ENCODE measurements at places on chromosomes 4 and X.

GRCh38 chrX:100663642-100664041 is 19.6 kb downstream of the SRPX2 start:
- DNase-seq, result no peak

GRCh38 chrX:118062817-118063615 is 53.6 kb downstream of the KLHL13 start:
- no peak for DNase-seq

DNA sequence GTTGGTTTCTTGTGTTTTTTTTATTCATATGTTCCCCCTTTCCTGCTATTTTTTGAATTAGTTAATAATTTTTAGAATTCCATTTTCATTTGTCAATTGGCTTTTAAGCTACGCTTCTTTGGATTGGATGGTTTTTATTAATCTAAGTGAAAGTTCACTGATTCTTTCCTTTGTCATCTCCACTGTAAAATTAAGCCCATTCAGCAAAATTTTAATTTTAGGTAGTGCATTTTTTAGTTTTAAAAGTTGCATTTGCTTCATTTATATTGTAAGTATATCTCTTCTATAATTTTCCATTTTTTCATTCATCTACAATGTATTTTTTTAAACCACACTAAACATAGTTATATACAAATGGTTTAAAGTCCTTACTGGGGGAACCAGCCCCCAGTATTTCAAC is 417.3 kb upstream of the HTR2C start:
- DNase-seq, result no peak

- DNase-seq, result no peak
Observed at GRCh38 chr4:39255871-39256270, 73.5 kb downstream of the WDR19 start.

DNA sequence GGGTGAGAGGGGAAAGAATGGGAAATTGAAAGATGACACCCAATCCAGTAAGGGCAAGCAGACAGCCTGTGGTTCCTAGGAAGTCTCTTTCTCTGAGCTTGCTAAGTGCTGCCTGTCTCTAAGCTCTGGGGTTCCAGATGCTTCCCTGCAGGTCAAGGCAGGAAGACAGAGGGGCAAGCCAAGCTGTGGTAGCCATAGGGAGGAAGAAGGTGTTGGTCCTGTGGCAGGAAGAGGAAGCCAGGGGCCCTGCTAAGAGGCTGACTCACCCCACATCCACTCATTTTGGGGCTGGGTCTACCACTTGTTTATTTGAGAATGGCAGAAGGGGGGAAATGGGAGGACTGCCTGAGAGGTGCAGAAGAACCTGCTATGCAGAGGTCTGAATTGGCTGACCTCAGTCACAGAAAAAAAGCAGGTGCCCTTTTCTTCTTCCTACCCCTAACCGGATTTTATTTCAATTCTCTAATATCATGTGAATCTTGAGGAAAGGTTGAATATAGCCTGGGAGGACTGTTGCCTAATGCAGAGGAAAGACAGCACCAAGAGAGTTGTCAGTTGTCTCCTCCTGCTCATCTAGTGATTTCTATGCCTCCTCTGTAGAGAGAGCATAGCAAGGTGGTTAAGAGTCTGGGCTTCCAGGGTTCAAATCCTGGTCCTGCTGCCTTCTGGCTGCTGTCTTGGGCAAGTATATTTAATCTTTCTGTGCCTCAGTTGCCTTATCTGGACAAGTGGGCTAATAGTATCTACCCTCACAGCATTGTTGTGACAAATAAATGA is 27.4 kb downstream of the HOPX start:
- DNase-seq, result no peak

- no peak for DNase-seq
Observed at GRCh38 chrX:23884427-23885024, 23.2 kb downstream of the APOO start.

DNA sequence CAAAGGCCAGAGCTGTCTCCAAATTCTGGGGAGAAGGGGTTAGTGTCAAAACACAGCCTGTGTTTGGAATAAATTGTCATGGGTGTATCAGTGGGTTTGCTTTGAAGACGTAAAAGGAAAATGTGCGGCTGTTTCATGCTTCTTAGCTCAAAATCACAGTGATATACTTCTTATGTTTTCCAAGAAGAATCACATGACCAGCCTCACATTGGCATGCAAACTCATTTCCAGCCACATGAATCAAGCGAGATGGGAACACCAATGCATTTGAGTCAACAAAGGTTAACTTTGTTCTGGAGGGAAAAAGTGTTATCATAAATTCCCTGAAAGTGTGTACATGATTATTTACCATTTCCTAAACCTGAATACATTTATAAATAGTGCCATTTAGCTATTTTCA is 19.0 kb upstream of the SPP1 start:
- no peak for DNase-seq

DNA sequence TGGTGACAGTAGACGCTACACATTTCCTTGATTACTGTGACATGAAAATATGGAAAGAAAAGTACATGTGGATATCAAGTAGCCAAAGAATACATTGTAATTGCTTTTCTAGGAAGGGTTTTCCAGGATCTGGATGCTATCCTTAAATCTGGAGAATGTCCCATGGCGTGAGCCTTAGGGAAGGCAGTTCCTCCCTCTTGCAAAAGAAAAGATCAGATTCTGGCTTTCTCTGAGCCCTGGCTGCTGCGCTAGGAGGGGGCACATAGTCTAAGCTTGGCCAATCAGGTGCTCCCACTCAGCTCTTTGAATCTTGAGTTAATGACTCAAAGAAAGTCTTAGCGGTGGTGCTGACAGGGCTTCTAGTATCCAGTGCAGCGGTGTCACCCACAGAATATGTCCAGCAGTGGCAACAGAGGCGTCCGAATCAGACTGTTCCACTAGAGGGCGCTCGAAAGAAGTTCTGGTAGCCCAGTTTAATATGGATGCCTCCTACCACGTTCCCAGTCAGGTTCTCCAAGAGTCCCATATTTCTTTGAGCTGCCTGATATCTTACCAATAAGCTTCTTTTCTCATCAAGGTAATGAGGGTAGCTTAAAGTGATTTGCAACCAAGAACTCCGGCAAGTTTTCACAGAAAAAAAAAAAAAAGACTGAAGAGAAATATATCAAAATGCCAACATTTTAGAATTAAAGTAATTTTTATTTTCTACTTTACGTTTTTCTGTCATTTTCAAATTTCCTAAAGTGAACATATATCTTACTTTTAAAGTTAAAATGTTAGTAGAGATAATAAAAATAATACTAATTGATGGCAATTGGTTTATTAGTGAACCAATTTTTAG is 213.4 kb upstream of the S100G start:
- peak; percentile 44 for DNase-seq

DNA sequence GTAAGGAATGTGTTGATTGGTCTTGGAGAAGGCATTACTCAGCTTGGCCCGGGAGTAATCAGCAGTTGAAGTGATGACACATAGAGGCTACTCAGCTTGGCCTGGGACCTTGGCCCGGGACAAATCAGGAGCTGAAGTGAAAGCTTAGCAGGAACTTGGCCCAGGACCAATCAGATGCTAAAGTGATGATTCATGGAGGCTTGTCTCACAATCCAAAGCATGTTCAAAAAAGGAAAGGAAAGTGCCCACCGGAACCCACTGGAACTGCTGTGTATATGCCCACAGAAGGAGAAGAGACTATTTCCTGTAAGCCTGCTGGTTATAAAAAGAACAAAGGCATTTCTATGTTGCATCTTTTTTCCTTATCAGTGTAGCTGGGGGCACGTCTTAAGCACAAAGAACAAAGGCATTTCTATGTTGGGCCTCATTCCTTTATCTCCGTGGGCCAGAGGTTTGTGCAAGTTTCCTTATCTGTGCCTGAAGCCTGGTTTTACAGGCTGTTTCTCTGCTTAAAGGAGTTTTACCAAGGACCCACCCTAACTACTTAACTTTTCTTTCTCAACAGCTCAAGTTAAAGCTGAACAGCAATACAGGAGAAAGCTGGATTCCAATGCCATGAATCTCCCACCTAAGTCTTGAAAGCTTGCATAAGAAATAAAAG is 1176.7 kb downstream of the NLGN4X start:
- no peak for DNase-seq

All from effector memory CD8-positive, alpha-beta T cell (primary cell).